ENCODE measurements at places on chromosomes 7 and 10.

GRCh38 chr10:87657371-87657770, 2.3 kb upstream of the PAPSS2 start:
- DNase-seq = no peak

DNA sequence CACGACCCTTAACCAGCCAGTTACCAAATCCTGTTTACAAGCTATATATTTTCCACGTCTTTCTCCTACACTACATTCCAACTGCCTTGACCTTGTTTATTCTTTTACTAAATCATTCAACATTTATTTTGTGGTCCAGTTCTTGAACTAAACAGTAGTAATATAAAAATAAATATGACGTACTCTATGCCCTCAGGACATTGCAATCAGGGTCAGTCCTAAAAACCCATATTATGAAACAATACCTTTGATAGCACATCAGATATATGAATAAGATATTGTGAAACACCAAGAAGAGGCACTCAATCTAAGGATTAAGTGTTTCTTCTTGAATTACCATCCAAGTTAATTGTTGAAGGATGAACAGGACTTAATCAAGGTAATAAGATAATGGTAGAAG, 52.5 kb upstream of the WNT16 start:
- no peak for DNase-seq

DNA sequence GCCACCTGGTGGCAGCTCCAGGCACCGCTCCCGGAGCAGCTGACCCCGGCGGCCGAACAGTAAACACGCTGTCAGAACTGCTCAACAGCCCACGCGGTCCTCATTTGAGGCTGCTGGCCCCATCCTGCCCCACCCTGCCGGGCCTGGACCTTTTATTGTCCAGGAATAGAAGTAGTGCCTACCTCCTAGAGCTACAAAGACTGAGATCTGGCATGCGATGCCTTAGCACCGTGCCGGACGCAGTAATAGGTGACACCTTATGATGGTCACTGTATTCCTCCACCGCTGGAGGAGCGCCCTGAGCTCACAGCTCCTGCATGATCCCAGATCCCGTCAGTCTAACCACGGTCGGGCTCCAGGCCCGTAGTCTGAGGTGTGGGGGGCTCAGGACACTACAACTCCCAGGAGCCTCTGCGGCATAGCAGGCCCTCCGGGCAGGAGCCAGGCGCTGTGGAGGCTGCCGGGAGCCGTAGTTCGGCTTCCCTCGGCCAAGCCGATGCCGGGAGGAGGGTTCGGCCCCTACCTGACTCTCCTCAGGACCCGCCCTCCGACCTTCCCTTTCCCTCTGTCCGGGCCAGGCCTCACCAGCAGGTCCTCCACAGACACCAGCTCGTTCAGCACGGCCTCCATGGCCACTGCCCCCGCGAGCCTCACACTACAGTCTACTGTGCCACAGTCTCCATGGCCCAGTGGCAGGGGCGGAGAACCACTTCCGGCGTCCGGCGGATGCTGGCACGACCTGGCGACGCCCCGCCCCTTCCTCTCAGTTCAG, at the start of gene FIS1:
Gene FIS1 (minus strand): TSS at position 707 of the 772 bp plus-strand sequence. CDS start 77 bp downstream, at position 630.
- peak; percentile 86 for DNase-seq

DNA sequence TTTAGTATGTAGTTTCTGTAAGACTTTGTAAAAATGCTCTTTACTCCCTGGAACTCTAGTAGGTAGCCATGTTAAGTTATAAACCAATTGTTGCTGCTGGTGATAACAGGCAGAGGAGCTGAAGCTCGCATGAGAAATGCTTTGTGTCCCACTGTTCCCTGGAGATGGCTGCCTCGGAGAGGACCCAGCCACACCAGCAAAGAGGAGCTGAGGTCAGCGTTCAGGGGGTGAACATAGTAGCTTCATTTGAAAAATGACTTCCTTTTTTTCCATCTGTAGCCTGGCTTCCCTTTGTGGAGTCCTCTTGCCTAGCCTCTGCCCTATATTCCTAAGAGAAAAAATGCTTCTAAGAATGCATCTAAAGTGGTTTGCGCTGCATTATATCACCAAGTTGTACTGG, 20.3 kb downstream of the CELF2 start:
- no peak for DNase-seq

DNA sequence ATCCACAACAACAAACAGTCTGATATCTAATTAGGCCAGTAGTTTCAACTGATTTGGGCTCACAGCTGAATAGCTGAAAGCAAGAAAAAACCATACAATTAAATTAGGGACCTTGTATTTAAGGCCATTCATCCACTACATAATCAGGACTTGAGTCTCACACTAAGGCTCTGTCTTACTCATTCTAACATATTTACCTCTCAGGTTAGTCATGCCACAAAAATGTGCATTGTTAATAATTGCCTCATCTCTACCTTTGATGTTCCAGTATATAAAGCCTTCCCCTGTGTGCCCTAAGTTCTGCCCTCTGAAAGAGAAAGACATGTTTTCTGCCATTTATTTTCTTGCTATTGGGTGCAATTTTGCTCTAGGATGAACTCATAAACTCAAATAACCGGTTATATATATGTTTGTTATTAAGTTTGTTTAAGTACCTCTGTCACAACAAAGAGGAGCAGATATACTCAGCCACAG, 5.3 kb upstream of the C1GALT1 start:
- DNase-seq = no peak

DNA sequence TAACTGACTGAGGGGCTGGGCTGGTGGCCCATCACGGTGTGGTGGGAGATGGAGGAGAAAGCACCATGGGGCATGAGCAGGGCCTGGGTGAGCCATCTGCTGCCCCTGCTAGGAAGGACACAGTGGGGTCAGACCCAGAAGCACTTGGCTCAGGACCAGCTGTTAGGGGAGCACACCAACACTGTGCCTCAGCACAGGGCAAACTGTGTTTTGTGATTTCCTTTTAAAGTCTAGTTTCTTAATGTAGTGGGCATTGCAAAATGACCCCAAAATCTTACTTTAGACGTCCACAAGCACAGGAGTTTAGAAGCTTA, 41.2 kb downstream of the NCAPG2 start:
- DNase-seq = no peak

DNA sequence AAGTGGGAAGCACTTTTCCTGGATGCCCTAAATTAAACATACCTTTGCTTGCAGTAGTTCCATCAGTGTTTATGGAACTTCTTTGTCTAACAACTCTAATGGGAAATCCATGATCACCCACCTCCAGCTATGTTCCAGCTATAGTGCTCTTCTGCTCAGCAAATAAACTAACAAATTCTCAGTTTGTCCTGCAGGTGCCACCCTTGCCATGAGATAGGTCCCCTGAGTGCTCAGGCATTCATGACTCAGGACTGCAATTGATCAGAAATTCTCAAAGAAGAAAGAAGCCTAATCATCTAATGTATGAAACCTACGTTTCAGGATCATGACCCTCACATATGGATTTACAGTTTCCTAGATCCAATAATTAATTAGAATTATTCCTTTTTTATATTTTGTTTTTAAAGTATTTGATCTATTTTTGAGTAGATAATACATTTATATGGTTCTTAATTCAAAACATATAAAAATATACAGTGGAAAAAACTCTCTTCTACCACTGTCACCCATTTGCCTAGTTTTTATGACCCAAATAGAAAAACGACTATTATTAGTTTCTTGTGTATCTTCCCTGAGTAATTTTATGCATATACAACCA, 48.7 kb upstream of the DYNC1I1 start:
- DNase-seq = no peak

DNA sequence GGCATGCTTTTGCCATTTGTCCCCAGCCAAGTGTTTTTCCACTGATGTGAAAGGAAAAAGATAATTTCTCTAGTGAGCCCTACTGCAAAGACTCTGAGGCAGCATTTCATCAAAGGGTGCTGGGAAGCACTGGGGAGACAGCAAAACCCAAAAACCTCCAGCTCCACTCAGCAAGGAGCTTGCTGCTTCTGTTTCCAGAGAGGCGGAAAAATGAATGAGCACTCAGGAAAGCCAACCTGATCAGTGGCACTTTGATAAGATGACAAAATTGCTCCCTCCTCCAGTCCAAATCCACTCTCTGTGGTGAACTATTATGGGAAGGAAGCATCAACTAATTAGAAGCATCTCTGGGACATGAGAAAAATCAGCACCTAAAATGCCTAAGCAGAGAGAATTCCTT, 68.2 kb downstream of the ATXN7L1 start:
- DNase-seq = no peak

GRCh38 chr10:107577221-107577620, 412.7 kb upstream of the SORCS1 start:
- no peak for DNase-seq

DNA sequence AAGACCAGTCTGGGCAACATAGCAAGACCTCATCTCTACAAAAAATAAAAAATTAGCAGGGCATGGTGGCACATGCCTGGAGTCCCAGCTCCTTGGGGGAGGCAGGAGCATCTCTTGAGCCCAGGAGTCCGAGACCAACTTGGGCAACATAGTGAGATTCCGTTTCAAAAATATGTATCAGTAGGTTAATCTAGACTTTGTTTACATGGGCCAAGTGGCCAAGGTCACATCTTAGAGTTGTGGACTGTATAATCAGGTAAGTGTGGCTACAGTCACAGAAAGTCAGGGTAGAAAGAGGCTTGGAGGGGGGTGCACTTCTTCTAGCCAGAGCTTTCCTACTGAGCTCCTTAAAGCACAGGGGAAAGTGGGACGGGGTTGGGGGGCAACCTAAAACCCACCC, 174.4 kb downstream of the CUX1 start:
- DNase-seq = no peak

DNA sequence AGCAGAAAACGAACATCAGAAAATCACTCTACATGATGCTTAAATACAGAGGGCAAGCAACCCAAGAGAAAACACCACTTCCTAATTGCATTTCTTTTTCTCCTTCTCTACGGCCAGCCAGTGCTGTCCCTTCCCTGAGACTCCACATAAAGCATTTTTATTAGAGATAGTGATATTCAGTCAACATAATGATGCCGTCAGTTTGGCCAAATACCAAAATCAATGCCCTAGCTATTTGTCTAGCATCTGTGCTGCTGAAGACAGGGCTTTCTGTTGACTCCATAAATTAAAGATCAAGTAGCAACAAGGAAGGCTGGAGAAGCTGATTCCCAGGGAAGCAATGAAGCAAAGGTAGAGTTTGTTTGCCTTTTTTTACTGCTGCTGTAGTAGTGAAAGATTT, 1024.9 kb downstream of the REEP3 start:
- DNase-seq = no peak

DNA sequence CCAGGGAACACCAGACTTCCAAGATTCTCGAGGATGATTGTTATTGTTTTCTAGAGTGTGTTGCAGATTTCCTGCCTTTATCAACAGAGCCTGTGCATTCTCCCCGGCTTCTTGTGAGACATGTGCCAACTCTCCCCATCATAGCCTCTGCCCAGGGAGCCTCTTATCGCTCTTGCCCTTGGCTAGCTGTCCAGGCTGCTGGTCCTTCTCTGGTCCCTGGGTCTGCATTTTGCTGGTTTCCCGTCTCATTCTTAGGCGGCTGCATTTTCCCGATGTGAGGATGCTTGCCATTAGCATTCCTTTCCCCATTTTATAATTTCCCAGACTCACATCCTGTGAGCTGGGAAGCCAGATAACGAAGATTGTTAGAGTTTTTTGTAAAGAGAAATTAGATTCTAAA, 15.2 kb downstream of the SLC13A4 start:
- DNase-seq = no peak

GRCh38 chr7:111783854-111784253, 221.6 kb upstream of the IMMP2L start:
- DNase-seq = no peak

GRCh38 chr10:102917962-102918816, at the start of gene CNNM2:
Gene CNNM2 (plus strand): TSS chr10:102918294. CDS start chr10:102918481, 187 bp downstream.
- peak; percentile 98 for DNase-seq

DNA sequence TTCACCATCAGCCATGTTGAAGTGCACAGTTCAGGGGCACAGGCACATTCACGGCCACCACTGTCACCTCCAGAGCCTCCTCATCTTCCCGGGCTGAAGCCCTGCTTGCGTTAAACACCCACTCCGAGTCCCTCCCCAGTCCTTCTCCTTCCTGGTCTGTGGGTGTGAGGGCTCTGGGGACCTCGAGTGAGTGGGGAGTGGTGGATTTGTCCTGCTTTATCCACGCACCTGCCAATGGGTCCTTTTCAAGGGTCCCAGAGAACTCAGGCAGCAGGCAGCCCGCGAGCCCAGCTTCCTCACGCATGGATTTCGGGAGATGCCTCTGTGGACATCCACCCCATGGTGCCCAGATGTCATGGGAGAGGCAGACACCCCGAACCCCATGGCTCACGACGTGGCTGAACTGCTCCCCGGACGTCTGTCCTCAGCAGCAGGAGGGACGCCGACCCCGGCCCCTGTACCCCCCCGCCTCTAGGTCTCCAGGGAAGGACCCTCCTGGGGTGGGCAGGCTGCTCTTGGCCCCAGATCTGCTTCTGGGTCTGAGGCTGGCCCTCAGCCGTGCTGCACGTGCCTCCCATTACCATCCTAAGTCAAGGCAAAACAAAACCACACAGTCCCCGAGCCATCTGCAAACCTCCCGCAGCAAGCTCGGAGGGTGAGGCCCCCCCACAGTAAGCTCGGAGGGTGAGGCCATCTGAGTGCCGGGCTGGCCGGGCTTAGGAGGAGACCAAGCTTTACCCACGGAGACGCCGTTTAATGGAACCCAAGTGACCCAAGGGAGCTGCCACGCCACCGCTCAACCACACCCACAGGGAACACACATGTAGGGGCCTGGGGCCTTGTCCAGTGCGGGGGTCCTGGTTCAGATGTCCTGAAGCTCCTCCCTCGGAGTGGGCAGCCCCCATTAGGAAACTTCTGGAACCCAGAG, 9.0 kb downstream of the CYP2W1 start:
- DNase-seq = no peak

GRCh38 chr10:21464134-21464533, 61.3 kb downstream of the SKIDA1 start:
- no peak for DNase-seq

GRCh38 chr7:108613147-108613948, 43.7 kb downstream of the DNAJB9 start:
- DNase-seq = no peak

GRCh38 chr7:148866362-148866761, 17.7 kb downstream of the EZH2 start:
- DNase-seq = no peak

GRCh38 chr7:106871793-106872571, 6.9 kb downstream of the PIK3CG start:
- no peak for DNase-seq

- DNase-seq = peak; percentile 41
These were observed at the start of gene ZNF467 for GRCh38 chr7:149773446-149774236. Gene ZNF467 (minus strand): TSS chr7:149773588. CDS start chr7:149771032, 2,556 bp downstream.

DNA sequence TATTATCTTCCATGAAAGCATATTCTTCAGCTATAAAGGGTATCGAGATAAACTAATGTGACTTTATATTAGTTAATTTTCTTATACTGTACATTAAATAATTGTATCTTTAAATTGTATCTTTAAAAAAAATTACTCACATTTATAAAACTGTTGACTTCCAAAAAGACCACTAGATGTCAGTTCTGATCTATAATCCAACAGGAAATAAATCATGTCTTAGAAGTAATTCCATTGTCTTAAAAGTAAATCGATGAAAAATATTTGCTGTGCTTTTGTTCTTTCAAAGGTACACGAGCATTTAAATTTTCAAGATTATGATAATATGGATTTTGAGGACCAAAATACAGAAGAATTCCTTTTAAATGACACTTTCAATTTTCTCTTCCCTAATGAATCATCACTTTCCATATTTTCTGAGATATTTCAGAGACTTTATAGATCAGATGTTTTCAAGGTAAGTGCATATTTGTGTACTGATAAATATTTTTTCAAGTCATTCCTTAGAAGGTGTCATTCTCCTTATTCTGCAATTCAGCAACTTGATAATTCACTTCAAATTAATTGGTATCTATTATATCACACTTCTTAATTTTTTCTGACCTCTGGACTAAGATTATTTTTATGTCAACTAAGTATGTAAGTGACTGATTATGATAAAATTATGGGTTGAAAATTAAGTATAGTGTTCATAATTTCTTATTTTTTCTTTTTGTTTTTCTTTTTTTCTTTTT, 138.5 kb downstream of the CPED1 start:
- no peak for DNase-seq
